ENCODE measurements at places on chromosomes 11 and 22.

DNA sequence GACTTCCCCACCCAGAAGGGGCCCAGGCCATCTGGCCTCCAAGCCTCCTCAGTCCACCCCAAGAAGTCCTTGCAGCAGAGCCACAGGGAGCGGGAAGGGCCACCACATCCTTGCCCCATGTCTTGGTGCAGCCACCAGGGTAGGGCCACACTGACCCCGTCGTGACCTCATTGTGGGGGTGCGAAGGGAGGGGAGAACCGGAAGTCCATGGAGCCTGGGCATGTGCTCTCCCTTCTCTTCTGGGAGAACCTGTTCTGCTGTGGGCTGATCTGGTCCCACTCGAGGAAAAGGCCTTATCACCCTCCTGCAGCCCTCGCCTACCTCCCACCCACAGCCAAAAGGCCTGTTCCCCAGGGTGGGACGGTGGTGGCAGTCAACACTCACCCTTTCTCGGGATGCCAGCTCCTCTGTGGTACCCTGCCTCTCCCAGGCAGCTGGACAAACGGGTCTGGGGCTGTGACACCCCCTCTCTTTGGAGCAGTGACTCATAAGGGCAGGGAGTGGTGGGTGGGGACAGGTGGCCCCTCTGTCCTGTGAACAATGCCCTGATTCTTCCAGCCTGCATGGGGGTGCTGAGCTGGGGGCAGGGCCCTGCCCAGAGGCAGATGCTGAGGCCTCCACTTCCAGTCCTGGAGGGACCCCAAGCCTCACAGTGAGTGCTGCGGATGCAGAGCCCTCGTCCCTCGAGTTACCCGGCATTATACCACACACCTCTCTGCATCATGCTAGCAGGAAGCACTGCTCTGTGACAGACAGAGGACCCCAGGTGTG, 14.6 kb upstream of the CTSD start:
- DNase-seq: no peak

DNA sequence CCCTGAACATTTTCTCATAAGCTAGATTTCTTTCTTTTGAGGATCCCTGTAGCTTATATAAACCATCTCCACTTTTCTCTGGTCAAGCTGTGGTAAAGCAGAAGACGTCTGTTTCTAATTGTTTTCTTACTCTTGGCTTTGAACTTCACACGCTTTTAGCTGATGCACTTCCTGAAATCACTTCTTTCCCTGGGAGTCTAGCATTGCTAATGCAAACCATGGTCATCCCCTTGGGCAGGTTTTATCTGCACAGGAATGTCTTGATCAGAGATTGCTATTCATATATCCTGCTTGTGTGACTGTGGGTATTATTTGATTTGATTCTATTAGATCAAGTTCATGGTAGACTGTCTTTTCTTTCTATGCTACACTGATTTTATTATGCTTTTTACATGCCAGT, 199.2 kb upstream of the POU2AF2 start:
- no peak for DNase-seq

DNA sequence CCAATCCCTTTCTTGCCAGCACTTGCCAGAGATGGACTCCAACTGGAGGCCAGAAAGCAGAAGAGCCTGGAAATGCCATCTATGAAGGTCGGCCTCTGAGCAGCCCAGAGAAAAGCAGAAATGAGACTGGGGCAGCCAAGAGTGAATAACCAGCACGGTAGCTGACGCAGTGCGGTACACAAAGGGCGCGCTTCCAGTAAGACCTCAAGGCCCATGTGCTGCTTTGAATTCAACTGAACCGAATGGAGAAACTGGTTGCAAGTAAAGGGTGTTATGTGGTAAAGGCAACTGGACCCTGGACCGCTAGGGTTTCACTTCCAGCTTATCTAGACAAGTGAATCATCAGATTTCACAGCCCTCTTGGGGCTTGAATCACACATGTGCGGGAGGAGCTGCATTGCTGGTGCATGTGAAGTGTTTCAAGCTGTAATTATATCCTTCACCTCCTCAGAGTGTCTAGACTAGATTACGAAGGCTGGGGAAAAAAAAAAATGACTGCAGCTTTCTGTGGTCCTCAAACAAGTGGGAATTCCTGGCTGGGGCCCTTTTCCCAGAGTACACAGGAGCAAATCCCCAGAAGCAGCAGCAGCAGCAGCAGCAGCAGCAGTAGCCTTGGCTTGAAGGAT, 128.9 kb downstream of the CCDC34 start:
- no peak for DNase-seq

GRCh38 chr11:43880640-43881159, at the start of gene ALKBH3:
Gene ALKBH3, plus strand, starts transcription at chr11:43880831. Its CDS starts 1,822 bp downstream, at chr11:43882653.
- peak; percentile 79 for DNase-seq

- DNase-seq: no peak
These were observed 1.8 kb upstream of the RAB3IL1 start for GRCh38 chr11:61918938-61919704.

- DNase-seq: no peak
These were observed 100.8 kb downstream of the TRAF6 start for GRCh38 chr11:36409152-36409816.

- no peak for DNase-seq
These were observed 118.1 kb downstream of the BBOX1 start for GRCh38 chr11:27158456-27159334.

DNA sequence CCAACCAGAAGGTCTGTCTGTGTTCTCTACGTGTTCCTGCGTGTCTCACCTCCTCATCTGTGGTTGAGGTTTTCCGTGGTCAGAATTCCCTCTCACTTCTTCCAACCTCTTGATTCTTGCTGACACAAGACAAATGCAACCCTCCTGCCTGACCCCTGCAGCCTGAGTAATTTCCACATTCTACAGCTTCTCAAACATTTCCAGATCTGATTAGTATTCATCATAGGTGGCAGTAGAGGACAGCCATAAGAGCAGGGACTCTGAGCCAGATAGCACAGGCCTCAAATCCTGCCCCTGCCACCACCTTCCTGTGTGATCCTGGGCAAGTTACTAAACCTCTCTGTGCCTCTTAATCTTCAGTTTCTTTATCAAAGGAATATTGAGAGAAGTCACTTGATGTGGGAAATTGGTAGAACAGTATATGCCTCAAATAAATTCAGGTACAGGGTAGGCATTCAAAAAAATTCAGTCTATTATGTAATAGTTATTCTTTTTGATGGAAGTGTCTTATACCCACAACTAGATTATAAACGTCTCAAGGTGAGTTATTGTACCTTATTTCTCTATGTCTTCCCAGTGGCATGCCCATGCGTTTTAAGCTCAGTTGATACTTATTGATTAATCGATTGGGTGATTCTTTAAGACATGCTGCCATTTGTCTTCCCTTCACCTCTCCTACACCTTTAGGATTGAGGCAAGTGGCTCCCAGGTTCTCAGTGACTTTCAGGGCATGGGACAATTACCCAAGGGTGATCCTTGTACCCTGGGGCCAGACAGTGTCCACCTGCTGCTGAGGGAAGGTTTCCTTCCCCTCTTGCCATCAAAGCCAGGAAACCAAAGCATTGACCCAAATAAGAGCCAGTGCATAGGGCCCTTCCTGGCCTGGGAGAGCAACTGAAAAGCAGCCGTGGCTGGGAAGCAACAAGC, 19.6 kb downstream of the POU2AF1 start:
- no peak for DNase-seq

- DNase-seq: no peak
These were observed 488.1 kb downstream of the NTM start for GRCh38 chr11:131858505-131858904.

- DNase-seq: no peak
These were observed 1083.4 kb downstream of the BRD1 start for GRCh38 chr22:48744283-48744641.

DNA sequence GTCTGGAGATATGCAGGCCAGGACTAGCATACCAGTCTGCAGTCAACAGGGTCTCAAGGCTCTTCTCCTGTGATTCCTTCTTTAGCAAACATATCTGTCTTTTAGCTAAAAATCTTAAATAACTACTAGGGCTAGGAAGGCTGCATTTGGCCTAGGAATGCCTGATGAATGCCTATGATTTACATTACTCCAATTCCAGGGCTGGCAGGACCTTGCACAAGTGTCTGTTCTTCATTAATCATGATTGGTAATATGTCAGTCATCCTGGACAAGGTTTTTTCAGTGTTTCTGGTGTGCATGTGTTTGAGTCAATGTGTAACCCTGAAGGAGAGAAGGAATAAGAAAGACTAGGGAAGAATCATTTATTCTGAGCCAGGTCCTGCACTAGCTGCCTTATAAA, 280.5 kb upstream of the NARS2 start:
- DNase-seq: no peak

DNA sequence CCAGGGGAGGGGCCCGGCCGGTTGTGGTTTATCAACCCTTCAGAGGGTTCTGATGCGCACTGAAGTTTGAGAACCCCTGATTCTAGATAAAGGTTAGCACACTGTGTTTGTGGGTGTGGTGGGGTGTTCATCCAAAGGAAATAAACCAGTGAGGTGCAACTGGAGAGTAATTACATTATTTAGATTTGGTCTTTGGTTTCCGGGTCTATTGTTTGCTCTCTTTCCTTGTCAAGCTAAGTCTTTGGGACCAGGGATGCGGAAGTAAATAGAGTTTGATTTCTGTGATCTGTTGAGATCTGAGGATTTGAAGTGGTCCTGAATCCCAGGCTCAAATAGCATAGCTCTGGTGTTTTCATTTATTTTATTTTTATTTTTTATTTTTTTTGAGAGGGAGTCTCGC, 50.5 kb upstream of the CLMP start:
- DNase-seq: no peak

DNA sequence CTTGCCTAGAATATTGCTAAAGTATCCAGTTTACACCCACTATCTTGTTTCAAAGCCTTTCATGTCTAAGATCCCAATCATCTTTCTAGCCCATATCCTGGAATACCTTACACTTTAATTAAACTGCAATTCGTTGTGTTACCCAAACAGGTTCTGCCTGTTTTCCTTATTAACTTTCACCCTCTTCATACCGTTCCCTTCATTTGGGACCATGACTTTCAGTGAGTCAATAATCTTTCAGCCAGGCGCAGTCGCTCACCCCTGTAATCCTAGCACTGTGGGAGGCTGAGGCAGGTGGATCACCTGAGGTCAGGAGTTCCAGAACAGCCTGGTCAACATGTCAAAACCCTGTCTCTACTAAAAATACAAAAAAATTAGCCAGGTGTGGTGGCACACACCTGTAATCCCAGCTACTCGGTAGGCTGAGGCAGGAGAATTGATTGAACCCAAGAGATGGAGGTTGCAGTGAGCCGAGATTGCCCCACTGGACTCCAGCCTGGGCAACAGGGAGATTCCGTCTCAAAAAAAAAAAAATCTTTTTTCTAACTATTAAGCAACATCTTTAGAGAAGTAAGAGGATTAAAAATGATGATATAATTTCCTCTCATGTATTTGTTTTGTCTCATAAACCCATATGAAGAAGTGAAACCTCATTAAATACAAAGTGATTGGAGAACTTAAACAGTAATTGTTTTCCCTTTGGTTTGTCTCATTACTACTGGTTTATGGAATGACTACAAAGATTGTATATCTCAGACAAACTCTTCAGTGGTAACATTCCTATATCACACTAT, 20.7 kb downstream of the DMC1 start:
- no peak for DNase-seq

DNA sequence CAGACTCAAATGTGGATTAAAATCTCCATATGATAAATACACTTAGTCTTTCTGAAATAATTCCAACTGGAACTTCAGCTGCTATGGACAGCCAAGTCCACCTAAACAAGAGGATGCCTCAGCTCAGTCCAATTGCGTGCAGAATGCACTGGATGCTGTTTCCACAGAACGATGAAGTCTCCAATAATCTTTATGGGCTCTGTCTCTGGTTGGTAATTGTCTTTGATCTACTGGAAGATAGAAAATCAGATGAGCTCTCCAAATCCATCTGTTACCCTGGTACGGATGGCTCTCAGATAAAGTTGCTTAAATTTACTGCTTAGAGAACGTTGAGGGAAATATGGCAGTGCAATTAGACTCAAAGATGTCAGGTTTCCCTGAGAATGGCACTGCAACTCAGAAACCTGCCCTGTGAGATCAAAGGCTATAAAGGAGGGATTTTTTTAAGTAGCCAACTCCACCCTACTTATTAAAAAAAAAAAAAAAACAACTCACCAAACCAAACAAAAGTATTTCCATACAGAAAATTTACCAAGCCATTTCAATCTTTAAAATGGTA, 859 bp upstream of the BIRC3 start:
- DNase-seq: no peak

Measured in stimulated activated CD4-positive, alpha-beta T cell treated with anti-CD3 and anti-CD28 coated beads, Interleukin-1b, Interleukin-23, amount 100 ng/mL, for 4 hours (primary cell).